Right ventricle myocardium inferior (tissue), 1 donor: ENCODE measurements at places on chromosomes 4 and X. TPM values are rescaled to one million over a fixed set of nuclear protein-coding genes. Genes with fewer than 3 reads are reported as not detected.

DNA sequence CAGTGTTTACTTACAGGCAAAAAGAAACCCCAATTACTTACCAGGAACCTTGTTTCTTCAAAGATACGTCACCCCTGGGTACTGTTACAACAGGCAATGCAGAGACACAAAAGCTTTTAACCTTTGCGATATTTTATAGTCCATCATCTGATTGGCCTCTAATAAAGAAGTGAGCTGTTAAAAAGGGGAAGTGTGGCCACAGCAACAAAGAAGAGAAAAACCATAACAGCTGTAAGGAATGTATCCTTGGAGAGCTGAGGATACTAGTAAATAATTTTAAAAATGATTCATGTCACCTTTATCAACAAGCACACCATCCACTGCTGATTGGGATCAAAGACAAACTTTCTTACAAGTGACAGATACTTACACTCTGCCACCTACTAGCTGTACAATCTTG is 14.1 kb downstream of the GABRA4 start:
- DNase-seq: no peak

DNA sequence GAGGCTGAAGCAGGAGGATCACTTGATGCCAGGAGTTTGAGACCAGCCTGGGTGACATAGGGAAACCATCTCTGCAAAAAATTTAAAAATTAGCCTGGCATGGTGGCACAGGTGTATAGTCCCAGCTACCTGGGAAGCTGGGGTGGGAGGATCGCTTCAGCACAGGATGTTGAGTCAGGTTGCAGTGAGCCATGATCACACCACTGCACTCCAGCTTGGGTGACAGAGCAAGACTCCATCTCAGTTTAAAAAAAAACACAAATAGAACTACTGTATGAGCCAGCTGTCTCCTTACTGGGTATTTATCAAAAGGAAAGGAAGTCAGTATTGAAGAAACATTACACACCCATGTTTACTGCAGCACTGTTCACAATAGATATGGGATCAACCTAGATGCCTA is 138.7 kb downstream of the RAP1GDS1 start:
- DNase-seq: no peak

DNA sequence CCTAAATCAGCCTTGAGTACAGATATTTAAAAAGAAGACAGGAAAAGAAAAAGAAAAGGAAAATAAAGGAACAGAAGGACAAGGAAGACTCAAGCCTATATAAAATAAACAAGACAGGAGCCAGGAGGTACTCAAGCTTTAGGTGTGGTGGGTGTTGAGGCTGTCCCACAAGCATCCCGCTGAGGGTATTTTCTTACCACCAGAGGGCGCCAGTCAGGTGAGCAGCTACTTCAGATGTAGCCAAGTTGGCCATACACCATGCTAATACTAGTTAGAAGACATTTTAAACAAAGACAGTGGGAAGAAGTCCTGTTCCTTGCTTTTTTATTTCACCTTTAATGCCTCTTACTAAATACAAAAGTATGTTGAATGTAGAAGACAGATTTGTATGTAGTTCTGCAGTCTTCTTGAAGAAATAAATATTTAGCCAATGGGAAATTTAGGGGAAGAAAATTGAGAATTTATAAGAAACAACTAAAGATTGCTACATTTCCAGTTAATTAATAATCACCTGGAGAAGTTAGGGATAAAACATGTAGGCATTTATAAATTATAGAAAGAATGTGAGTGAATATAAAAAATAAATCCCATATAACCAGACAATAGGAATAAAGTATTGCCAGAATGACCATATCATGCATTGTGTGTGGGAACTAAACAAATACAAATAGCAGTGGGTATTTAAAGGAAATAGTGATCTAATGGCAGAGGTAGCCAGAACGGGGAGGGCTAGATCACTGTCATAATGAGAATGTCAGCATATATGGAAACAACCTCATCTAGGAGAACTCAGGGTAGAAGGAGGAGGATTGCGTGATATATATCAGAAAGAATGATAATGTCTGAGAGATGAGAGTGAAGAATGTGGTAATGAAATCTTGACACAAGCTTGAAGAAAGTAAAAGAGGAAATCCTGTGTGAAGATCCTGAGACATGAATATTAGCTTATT is 71.0 kb downstream of the MTHFD2L start:
- no peak for DNase-seq

DNA sequence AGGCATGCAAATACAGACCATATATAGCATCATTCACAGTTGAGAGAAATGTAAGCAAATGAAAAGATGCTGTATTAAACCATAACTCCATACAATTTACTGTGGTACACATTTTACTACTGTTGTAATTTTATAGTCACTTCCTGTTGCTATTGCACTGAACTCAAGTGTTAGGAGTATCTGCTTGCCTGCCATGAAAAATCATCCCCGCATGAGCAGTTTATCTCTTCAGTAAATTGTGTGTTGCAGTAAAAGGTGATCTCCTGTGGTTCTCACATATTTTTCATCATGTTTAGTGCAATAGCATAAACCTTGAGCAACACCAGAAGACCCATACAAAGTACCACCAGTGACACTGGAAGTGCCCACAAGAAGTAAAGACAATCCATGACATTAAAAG is 1153.4 kb downstream of the FAT4 start:
- DNase-seq: no peak

- DNase-seq: no peak
These were observed 60.6 kb upstream of the TLR2 start for GRCh38 chr4:153623491-153623890.

- no peak for DNase-seq
These were observed 107.6 kb upstream of the C1QTNF7 start for GRCh38 chr4:15320121-15320678.

- no peak for DNase-seq
These were observed 41.3 kb upstream of the PRKG2 start for GRCh38 chr4:81256059-81256970.

The CPEB2 gene
- total RNA-seq: 23.7 TPM

- peak; percentile 40 for DNase-seq
These were observed 137.6 kb upstream of the TEX13D start for GRCh38 chrX:124194901-124195300.

DNA sequence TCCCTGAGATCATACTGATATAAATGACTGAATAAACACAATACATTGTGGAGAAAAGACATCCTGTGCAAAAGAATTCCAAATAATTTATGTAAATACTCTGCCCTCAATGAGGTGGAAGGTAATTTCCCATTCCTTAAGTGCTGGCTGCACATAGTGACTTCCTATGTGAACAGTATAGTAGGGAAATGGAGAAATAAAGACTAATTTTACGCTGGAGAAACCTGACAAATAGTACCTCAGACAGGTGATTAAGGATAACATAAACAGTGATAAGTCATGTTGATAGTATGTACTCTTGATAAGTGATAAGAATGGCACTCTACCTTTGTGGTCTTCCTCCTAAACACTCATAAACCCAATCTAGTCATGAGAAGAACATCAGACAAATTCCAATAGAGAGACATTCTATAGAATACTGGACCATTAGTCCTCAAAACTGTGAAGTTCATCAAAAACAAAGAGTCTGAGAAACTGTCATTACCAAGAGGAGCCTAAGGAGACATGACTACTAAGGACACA is 274.0 kb downstream of the CHIC1 start:
- no peak for DNase-seq

DNA sequence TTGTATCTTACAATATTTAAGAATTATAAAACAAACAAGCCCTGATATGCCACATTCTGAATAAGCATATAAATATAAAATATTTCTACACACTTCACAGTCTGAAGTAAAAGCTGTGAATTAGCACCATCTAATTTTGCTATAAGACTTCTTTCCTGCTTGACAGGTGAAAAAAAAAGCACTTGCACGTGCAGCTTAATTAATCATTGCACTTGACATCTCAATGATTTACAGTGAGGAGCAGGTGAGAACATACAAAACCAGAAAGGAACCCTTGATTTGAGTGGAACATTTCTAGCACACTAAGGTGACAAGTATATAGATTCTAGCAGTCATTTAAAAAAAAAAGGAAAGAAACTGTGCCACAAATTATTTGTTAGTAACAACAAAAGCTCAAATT is 47.9 kb downstream of the CHIC2 start:
- no peak for DNase-seq

- no peak for DNase-seq
These were observed 34.2 kb upstream of the SH3D19 start for GRCh38 chr4:151359576-151359975.

The TSR2 gene
- total RNA-seq: 37.7 TPM

GRCh38 chr4:108072300-108072699 is 82.6 kb downstream of the HADH start:
- no peak for DNase-seq

GRCh38 chrX:20315140-20315539 is 48.4 kb upstream of the RPS6KA3 start:
- DNase-seq: no peak

The PCSK1N gene
- total RNA-seq: not detected

The TCEAL3 gene
- 19.3 TPM for total RNA-seq

DNA sequence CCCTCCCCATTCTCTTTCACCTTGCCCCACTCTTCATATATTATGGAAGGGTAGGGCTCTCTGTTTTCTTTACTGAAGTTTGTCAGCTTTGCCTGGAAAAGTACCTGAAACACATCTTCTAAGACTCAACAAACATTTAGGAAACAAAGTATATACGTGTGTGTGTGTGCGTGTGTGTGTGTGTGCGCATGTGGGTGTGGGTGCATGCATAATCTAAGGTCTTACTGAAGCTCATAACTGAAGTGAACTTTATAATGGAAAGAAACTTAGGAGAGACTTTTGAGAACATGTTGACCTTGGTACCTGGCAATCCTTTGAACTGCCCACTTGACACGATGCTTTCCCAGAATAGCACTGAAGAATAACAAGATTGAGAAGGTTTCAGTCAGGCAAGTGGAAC is 986.3 kb upstream of the GRID2 start:
- no peak for DNase-seq

DNA sequence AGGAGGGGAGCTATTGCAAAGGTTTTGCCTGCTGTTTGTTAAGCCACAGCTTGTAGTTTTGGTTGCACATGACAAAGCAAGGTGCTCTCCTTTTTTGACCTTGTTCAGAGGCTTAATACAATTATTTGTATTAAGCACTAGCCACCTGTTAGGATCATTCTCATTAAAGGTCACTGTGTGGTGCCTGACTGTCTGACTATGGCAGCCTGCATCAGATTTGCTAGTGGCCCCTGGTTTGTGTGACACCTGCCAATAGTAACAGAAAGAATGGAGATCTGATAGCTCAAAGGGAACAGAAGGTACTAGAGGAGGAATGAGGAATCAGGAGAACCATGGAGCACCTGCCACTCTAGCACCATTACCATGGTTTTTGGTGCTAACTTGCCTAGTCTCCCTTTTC is 102.5 kb downstream of the POLA1 start:
- DNase-seq: no peak

GRCh38 chr4:86977621-86978184 is 42.9 kb downstream of the AFF1 start:
- no peak for DNase-seq

DNA sequence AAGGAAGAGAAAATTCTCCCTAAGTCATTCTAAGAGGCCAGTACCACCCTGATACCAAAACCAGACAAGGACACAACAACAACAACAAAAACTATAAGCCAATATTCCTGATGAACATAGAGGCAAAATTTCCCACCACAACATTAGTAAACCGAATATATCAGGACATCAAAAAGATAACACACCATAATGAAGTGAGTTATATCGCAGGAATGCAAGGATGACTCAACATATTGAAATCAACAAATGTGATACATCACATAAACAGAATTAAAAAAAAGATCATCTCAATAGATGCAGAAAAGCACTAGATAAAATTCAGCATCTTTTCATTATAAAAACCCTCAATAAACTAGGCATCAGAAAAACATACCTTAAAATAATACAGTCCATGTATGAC is 1844.4 kb upstream of the PCDH10 start:
- no peak for DNase-seq

The MAGEA10 gene
- total RNA-seq: not detected

The AR gene
- 23.9 TPM for total RNA-seq

GRCh38 chr4:87033902-87034301 is 99.1 kb downstream of the AFF1 start:
- no peak for DNase-seq

DNA sequence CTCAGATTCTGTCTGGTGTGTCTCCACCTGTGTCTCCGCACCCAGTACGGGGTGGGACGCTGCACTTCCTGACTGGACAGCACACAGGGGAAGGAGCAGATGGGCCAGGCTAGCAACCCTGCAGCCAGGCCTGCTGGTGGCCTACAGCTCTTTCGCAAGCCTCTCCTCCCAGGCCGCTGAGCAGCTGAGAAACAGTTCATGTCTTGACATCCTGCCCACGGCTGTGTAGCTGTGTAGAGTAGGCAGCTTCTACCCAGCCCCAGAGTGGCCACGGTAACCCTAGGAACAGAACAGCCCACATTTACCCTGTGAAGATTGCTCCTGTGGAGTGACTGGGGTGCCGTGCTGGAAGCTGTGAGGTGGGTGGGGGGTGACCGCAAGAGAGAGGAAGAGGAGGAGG is 38.9 kb downstream of the CCNQ start:
- no peak for DNase-seq

DNA sequence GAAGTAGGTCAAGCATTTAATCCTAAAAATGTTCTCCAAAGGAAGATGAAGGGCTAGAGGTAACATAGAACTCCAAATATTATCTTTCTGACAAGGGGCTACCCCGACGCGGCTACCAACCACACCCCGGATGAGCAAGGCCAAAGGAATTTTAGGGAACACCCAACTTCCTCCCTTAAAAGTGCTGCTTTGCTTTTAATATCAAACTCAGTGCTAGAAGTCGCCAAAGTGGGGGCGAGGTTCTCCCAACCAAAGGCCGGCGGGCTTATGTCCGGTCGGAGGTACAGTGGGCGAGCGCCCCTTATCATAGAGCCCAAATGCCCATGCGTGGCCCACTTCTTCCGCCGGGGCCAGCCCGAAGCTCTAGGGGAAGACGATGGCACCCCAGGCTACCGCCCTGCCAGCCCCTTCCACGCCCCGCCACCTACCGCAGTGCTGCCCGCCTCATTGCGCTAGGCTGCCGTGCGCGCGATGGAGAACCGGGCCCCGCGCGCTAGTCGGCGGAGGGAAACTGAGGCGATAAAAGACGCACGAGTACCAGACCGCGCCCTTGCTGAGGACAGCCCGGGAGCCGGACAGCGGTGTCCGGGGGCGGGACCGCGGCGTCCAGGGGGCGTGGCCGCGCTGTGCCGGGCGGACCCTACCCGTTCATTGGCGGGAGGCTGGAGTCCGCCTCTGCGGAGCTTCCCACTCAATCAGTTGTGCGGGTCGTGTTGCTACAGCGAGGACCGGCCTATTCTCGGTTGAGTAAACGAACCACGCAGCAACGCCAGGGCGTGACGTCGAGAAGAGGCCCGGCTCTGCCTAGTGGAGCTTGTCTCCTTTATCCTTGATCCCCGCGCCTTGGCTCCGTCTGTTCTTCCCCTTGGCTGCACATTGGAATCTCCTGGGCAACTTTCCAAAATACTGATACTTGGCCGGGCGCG is at the start of gene ACOT9:
Gene ACOT9, minus strand, starts transcription at position 580 of the 926 bp plus-strand sequence. Its CDS starts 132 bp downstream, at position 448.
- peak; percentile 95 for DNase-seq

DNA sequence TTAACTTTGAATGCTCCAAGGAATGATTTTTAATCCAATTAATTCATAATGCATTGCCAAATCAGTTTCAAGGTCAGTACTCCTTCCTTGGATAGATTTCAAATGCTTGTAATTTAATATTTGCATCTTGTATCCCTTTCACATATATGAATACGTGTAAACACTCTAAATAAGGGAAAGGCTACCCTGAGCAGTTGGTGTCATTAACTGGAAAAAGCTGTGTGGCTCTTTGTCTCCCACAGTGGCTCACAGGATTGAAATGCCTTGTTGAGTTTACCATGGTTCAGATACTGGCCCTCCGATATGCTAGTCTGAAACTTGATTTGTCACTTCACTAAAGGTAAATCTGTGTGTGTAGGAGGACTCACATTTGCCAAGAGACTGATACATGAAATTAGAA is 16.7 kb upstream of the ACOT9 start:
- DNase-seq: no peak

The RPS6KA6 gene
- 0.32 TPM for total RNA-seq

The FAM47B gene
- total RNA-seq: not detected

The CLCN4 gene
- 26.7 TPM for total RNA-seq
